Urinary bladder (tissue), 4 donors: ENCODE measurements at places on chromosomes 6 and 20.

- DNase-seq, result no peak
These were observed 501.8 kb upstream of the SULF2 start for GRCh38 chr20:48287021-48287494.

DNA sequence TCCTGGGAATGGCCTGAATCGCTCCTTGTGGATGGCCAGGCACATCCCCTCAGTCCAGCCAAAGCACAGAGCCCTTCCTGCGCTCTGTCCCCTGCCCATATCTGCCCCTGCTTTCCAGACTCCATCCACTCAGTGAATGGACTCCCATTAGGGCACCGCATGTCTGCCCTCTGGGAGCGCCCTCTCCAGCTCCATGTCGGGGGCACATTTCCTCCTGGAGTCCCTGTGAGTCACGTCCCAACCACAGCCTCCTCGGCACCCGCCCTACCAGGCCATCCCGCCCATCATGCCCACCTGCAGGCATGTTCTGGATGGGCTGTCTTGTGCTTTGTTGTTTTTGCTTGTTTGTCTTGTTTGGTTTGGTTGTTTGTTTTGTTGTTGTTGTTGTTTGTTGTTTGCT is 96.8 kb downstream of the PSMB1 start:
- no peak for DNase-seq

GRCh38 chr20:63317601-63318291 is 24.8 kb downstream of the COL20A1 start:
- no peak for DNase-seq

- no peak for DNase-seq
These were observed 9.6 kb downstream of the MAN1A1 start for GRCh38 chr6:119339941-119340456.

GRCh38 chr20:51917886-51918535 is 115.7 kb upstream of the SALL4 start:
- no peak for DNase-seq

DNA sequence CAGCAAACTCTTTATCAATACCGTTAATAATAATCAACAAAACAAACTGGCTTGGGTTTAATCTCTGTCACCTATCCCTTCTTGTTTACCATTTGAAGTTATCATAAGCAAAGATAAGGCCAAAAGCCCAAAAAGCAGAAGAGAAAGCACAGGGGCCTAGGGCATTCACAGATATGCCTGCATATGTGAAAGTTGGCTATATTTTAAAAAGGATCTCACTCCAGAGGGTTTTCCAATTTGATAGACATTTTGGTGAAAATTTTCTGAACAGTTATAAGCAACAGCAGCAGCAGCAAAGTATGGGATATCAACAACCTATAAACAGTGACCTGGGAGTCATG is 101.1 kb downstream of the ATXN1 start:
- DNase-seq, result no peak

DNA sequence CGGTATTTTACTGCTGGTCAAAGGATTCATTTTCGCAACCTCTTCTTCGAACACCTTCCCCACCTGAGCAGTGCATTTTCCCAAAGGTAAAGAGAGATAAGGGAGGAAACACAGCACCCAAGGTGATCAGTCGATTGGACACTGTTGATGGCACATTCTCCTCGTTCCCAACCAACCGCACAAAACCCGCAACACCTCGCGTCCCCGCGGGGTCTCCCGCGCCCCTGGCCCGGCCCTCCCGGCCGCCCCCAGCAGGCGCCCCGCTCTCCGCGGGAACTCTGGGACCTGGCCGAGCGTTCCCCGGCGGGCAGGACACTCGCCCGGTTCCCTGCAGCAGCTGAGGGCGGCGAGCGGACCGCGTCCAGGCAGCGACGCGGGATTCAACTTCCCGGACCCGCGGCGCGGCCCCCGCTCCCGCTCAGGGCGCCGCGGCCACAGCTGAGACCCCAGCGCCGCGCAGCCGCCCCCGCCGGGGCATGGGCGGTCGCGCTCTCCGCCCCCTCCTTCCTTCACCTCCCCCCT is 506 bp downstream of the RGS17 start:
- no peak for DNase-seq

- no peak for DNase-seq
These were observed 39.4 kb downstream of the RREB1 start for GRCh38 chr6:7147051-7147671.

DNA sequence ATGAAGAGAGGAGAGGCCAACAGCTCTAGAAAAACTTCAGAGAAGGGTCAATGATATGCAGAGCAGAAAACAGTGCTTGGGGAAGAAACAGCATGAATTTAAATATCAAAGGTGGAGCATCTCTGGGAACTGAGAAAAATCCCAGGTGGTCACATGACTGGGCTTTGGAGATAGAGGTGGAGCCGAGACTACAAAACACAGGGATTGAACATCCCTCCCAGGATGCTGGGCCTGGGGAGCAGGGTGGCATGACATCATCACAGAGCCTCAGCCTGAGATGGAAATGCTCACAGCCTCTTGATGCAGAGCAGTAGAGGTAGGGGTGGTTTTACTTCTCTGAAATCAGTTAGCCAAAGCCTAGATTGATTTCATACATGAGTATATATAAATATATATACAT is 529.5 kb downstream of the PRKN start:
- DNase-seq, result no peak

- DNase-seq, result no peak
These were observed 58.7 kb downstream of the EPB41L2 start for GRCh38 chr6:131004387-131004755.

GRCh38 chr6:151392427-151392826 is 1.1 kb upstream of the ZBTB2 start:
- DNase-seq, result no peak

DNA sequence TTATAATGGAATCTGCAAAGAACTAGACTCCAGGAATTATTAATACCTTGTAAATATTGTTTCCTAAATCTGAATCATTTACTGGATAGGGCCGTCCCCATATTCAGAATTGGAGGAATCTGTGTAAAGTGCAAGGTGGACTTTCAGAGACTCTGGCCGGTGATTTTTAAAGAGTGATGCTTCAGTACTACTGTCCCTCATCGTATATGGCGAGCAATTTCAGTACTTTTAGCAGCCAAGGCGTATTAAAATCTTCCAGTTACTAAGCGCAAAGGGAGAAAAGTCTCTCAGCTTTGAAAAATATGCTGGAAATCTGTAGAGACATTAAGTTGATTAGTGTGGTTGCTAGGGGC is 483 bp downstream of the SMIM26 start:
- no peak for DNase-seq

- DNase-seq, result no peak
These were observed 622.8 kb upstream of the NRSN1 start for GRCh38 chr6:23503173-23503572.

GRCh38 chr20:63505723-63506122 is 6.8 kb upstream of the EEF1A2 start:
- DNase-seq, result no peak

DNA sequence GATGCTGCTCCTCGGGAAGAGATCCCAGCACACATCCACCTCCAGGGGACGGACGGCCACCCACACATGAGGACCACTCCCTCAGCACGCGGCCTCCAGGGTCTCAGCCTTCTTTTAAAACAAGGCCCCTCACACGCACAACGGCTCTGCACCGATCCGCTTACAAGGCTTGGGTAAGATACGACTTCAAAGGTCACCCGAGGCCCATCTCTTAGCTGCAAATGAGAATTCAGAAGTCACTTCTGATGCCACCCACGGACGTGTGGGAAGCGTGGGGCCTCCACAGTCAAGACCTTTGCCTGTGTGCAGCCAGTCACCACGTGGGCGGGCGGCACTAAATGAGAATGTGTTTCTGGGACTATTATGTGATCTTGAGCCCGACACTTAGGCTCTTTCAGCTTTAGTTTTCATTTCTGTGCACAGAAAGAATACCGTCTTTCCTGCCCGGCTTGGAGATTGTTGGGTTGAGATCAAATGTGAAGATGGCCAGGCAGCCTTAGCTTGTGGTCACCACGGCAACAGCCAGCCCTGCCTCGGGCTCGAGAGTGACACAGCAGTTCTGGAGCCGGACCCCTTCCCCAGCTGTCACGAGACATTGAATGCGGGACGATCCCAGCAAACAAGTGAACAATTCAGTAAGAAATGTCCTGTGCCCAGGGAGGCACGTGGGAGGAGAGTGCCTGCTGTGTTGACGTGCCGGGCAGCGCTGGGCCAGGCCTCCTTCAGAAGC is 91.6 kb downstream of the RAMACL start:
- DNase-seq, result no peak

DNA sequence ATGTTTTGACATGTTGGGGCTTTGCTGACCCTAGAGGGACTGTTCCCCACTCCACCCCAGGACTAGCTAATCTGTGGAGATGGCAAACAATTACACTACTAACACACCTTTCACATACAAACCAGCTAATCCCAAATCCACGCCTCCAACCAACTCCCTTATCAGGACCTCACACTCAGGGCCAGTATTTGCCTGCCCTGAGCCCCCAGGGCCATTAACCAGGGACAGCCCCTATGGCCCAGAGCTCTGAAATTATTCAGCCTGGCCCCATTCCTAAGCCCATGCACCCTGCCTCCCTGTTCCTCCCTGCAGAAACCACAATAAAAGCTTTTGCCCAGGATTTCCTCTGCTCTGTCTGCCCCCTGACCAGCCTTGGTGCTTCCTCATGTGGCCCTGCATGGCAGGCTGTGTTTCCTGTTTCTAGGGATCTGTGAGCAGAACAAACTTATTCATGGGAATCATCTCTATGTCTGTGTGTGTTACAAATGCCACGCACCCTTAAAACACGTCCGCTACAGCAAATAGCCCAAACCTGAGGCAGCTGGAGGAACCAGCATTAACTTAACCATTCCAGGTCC is 121.2 kb downstream of the PXDC1 start:
- no peak for DNase-seq

GRCh38 chr6:128172752-128173682 is 272.2 kb upstream of the THEMIS start:
- DNase-seq, result no peak

- no peak for DNase-seq
These were observed 4.9 kb upstream of the FKBP1A start for GRCh38 chr20:1397710-1398109.

- DNase-seq, result no peak
These were observed 224.8 kb upstream of the MAP3K7 start for GRCh38 chr6:90811596-90812226.

DNA sequence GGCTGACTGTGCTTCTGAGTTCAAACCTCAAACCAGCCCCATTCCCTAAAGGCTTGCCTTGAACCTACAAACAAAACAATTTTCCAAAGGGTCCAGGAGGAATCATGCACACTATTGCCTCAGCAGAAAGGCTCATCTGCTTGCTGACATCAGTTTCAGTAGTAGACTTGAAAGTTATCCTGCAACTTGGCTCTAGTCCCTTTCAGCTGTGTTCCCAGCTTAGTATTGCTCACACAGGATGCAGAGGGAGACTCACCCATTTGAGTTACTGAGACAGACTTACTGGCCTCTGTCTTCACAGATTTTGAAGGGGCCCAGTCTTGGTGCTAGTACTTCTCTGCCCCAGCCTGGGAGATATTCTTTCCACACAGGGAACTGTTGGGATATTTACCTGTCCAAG is 38.5 kb upstream of the TFB1M start:
- DNase-seq, result no peak

DNA sequence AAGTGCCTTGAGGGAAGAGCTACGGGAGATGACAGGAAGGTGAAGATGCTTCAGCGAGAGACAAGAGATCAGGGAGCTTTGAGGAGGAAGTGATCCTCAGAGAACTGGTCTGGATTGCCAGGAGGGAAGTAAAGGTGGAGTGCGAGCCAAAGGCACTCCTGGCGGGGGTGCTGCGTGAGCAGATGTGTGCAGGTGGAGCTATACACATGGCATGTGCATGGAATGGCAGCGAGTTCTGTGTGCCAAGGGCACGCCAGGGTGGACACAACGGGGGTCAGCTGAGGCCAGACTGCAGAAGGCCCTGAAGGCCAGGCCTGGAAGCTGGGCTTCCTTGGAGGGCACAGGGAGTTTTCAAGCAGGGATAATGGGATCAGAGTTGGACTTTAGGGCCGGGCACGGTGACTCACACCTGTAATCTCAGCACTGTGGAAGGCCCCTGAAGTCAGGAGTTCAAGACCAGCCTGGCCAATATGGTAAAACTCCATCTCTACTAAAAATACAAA is 6.2 kb downstream of the PXMP4 start:
- DNase-seq, result no peak

GRCh38 chr6:65787787-65788186 is 80.8 kb upstream of the EYS start:
- no peak for DNase-seq

GRCh38 chr20:50701041-50701963 is 10.0 kb upstream of the RIPOR3 start:
- DNase-seq, result no peak

- DNase-seq, result no peak
These were observed 21.9 kb downstream of the BTBD9 start for GRCh38 chr6:38617856-38618255.

DNA sequence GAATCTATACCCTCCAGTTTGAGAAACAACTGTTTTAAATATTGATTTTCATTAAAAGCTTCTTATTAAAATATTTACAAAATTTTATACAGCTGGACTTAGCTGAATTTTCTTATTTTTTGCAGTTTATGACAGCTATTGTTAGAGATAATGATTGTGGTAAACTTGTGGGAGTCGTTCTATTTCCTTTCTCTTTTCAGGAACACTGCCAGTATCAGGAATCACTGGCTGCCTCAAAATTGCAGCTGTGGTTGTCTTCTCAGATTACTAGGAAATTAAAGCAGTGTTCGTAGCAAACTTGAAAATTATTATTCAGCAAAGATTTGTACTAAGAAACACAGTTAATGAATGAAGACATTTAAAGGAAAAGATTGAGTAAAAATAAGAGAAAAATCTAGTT is 311.0 kb downstream of the CENPW start:
- DNase-seq, result no peak

DNA sequence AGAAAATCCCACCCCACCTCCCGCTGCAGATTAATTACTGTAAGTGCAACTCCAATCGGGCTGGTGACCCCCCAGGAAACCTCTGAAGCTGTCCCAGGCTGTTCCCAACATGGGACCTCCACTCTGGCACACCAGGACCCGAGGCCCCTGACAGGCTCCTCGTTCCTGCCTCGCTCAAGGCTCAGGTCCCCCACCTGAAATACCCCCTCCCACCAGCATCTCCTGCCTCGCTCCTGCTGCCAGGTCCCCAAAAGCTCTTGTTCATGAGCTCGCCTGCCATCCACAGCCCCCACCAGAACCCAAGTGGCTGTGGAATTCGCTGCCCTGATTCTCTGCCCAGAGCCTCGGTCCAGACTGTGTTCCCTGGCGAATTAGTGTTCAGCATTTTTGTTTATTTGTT is 26.1 kb downstream of the NPEPL1 start:
- no peak for DNase-seq

DNA sequence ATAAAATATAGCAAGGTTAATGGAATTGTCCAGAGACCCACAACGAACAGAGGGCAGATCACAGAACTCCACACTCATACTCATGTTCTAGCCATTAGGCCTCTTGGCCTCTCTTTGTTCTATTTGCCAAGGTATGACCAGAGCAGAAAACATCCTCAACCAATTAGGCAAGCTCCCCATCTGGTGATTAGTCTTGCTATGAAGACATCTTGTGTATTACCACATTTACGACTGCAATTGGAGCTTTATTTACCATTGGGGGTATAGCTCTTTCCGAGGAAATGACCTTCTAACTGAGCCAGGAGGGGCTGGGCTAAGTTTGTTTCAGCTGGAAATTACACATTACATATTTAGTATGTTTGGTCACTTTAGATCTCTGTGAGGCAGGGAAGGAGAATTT is 593.9 kb downstream of the CD109 start:
- no peak for DNase-seq

- DNase-seq, result no peak
These were observed 61.0 kb downstream of the CRYBG1 start for GRCh38 chr6:106421496-106421895.

- no peak for DNase-seq
These were observed 339.8 kb upstream of the EPHA7 start for GRCh38 chr6:93759190-93759589.

- DNase-seq, result no peak
These were observed 115.3 kb upstream of the ID4 start for GRCh38 chr6:19721766-19722377.
